ENCODE measurements at places on chromosomes 6 and 20.

DNA sequence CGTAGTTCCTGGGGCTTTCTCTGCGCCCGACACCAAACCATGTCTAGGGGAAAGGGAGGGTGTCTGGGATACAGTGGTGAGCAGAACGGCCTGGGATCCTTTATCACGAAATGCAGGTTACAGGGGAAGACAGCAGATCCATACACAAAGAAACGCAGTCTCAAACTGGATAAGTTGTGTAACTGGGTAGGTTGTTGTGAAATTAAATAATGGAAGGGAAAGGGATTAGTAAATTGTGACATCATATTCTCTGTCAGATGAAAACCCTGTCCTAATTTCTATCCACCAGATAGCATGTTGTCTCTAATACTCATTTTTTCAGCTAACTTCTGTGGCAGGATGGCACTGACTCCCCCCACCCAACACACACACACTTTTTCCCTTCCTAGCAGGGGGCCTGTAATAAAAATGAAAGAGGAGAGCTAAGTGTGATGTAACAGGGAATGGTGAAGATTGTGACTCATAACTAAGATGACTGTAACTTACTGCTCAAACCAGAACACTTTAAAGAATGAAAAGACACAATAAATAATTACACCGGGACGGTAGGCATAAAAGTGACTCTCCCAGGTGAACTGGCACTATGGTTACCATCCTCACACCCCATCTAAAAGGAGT lies 769 bp upstream of the TRPC4AP start:
- DNase-seq = peak; percentile 49

- no peak for DNase-seq
Measured at GRCh38 chr6:98653179-98653578, 181.2 kb upstream of the POU3F2 start.

GRCh38 chr6:144138542-144138941 lies 11.8 kb upstream of the STX11 start:
- DNase-seq = no peak

GRCh38 chr6:1470040-1470439 lies 80.7 kb downstream of the FOXF2 start:
- no peak for DNase-seq

Measured in stimulated activated CD4-positive, alpha-beta T cell treated with anti-CD3 and anti-CD28 coated beads, Interleukin-2, amount 100 ng/mL, for 4 hours (primary cell).